CD4-positive, alpha-beta T cell treated with Interferon gamma for 1 hour (primary cell): ENCODE measurements at places on chromosomes 7 and 10.

DNA sequence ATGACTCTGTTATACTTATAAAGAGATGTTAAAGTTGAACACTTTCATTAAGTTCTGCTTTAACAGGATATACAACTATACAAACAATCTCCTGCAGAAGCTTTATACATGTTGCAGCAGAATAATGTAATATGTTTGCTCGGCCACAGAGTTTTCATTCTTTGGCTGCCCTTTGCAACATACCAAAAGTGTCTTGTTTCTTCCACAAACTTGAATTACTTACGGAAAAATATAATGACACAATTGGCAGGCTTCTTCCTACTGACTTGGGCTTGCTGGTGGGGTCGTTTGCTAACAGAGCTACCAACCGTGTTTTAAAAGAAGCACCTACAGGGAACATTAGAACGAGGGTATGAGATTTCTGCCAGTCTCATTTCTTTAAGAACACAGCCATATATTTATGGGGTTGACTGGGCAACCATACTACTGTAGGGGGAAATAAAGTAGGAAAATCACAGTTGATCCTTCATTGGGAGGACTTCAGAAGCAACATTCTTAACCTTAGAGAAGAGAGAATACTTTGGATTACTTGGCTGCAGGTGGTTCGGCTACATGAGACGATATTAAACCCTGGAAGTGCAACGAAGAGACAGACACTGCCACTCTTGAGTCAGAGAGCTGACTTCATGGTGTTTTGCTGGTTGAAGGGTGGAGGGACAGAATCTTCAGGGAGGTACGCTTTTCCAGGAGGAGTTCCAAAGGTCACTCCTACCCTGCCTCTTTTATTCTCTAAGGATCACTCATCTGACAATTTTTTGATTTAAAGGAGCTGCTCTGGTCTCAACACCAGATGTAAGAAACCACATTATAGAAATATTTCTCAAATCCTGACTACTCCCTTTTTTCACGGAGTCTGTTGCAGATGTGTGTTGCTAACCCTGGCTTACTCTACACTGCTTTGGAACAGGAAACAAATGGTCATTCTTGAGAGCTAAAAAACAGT lies 123.9 kb downstream of the SEMA3C start:
- DNase-seq = no peak

DNA sequence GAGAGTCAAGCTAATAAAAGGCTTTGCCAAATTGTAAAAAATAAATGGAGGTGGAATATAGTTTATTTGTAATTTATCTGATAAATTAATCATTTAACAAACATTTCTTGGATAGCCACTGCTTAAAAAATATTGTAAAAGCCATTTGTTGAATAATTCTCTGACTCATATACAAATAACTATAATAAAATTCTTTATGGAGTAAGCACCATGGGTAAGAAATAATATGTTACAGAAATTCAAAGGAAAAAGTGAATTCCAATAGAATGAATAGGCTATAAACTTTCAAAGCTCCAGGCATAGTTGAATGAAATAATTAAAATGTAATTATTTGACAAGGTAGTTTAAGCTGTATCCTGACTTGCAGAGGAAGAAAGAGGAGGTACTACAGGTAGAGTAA lies 291.4 kb upstream of the TMEM229A start:
- DNase-seq = no peak

GRCh38 chr10:128472196-128472595 lies 346.0 kb upstream of the MKI67 start:
- DNase-seq = no peak

DNA sequence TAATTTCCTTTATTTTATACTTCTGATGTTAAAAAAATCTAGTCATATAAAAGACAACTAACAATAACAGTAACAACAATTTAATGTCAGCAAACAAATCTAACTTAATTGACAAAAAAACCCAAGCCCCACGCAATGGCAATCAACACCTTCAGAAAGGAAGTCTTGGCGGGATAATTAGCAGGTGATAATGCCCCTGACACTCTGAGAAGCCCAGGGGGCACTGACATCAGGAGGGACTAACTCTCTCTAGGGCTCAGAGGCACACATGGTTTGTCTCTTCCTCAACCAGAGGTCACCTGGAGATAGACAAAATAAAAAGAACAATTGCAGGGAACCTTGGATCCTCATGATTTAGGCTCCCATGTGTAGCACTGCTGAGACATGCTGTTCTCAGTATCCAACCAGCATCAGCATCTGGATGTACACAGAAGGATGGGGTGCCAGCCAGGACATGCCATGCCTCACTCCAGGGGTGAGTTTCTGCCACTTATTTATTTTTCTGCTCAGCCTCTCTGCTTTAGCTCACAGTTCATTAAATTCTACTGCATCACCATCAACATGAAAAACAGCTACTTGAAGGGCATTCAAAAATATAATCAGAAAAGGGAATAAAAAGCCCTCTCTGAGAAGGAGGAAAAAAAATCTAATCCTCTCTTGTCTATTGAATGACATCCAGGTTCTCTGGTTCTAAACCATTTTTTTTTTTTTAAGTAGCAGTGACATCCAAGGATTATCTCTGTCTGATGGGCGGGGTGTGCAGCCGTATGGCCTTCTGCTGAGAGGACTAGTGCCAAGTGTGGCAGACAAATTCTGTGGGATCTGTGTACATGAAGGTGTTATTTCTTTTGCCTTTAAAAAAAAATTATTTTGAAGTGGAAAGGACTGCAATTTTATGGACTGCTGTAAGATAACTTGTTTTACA lies 96.3 kb downstream of the ATXN7L1 start:
- DNase-seq = no peak

GRCh38 chr7:8249121-8249520 lies 12.8 kb downstream of the ICA1 start:
- DNase-seq = no peak
